ENCODE measurements at places on chromosomes 13 and 19.

DNA sequence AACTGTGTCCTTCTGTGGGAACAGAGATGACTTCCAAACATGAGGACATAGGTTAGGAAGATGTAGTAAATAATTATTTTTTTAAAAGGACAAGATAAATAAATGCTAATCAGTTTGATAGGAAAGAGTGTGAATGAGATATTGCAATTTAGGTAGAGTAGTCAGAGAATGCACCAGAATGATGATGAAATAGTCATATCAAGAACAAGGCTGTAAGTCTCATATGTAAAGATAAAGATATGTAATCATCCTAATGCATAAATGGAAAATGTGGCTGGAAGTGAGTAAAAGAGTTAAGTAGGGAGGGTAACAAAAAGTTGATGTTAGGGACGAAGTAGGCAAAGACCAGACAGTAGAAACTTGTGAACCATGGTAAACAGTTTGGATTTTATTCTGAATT is 1041.7 kb upstream of the MIR17HG start:
- DNase-seq, result no peak

- no peak for DNase-seq
Observed at GRCh38 chr13:76414320-76414719, 471.9 kb downstream of the KCTD12 start.

- DNase-seq, result no peak
Observed at GRCh38 chr13:26503826-26504594, 53.5 kb upstream of the WASF3 start.

- peak; percentile 50 for DNase-seq
Observed at GRCh38 chr19:3459089-3459881, 21.0 kb downstream of the SMIM24 start.

GRCh38 chr13:111347438-111347837 is 27.0 kb downstream of the TEX29 start:
- peak; percentile 6 for DNase-seq

DNA sequence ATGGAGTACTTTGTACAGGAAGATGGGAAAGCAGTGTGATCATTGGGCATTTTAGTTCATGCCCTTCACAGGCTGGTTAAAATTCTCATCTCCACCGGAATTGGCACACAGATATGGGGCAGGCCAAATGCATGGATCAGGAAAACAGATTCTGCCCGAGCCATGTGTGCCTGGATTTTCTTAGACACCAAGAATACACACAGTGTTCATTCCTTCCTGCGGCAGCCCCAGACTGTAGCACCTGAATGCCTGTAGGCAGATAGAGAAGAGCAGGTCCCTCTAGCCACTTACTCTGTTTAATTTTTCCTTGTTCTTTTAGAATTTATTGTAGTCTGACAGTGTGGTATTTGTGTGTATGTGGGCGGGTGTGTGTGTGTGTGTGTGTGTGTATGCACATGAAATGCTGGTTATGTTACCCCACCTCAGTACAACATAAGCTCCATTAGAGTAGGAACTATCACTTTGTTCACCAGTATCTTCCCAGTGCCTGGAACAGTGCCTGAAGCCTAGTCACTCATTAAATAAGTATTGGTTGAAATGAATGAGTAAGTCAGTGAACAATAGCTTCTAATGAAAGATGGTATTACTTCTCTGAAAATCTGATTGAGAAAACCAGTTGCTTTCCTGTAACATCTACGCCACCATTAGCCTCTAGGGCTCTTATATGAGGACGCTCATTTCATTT is 41.7 kb downstream of the FRY start:
- no peak for DNase-seq

GRCh38 chr13:62246581-62246980 is 830.9 kb upstream of the PCDH20 start:
- DNase-seq, result no peak

DNA sequence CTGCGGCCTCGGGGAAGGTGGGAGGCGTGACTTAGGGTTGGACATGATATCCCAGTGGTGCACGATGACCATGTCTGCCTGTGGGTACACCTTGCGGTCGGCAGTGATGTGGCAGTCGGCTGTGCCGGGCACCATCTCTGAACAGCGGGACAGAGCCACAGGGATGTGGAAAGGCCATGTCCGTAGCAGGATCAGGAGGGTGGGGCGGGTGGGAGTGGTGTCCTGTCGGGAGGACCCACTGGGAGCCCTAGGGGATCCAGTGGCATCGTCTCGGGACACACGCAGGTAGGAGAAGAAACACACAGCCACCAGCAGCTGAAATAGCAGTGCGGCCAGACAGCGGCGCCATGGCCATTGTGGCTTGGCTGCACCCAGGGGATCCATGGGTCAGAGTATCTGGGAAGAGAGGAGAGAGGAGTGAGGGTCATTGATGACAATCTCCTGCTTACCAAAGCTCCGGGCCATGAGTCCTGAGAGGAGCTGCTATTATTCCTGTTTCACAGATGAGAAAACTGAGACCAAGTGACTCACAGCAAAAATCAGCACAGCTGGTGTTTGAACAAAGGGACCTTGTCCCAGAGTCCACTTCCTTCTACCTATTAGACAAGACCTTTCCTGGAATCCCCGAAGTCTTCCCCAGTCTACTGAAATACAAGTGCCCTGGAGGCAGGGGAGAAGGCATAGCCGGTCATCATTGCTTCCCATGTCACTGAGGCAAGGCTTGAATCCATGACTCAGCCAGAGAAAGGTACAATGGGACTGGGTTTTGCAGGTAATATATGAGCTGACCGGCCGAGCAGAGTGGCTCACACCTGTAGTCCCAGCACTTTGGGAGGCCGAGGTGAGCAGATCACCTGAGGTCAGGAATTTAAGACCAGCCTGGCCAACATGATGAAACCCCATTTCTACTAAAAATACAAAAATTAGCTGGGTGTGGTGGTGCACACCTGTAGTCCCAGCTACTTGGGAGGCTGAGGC is 5.2 kb upstream of the FUT6 start:
- DNase-seq, result no peak

GRCh38 chr19:17841810-17842662 is 5.7 kb downstream of the JAK3 start:
- DNase-seq, result peak; percentile 85

DNA sequence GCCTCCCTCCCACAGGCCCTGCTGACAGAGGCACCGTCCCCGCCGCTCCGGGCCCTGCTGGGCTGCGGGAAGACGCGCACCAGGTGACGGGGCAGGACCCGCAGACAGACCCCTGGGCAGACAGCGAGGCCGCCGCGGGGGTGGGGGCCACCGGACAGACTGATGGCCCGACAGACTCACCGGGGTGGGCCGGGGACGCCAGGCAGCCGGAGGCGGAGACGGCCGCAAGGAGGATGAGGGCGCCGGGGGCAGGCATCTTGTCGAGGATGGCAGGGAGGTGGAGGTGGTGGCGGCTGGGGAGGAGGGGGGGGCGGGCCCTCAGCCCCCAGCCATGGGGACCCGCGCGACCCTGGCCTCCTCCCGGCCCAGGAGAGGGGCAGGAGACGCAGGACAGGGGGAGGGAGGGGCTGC is 309 bp downstream of the LMTK3 start:
- DNase-seq, result no peak

DNA sequence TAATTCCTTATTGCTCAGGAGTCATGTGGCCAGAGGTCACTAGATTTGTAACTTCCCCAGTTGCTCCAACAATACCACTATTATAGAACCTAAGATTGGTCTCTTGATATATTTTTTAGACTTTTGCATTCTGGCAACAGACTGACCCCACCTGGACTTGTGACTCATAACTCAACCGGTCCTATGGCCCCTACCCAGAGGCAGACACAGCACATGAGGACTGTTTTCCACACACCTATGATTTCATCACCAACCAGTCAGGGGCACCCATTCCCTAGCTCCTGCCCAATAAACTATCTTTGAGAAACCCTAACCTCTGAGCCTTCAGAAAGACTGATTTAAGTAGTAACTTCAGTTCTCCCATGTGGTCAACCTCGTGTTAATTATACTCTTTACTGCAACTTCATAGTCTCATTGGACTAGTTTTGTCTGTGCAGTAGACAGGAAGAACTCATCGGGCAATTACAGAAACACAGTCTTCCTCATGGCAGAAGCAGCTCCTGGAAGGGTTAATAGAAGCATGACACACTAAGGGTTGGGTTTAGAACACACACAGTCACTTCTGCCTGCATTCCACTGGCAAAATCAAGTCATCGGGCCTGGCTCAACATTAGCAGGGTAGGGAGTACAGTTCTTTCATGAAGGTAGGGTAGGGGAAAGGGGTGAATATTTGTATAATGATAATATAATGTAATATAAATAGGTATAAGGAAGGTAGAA is 251.8 kb downstream of the UQCRFS1 start:
- peak; percentile 86 for DNase-seq

GRCh38 chr13:21020176-21020575 is 41.2 kb downstream of the LATS2 start:
- no peak for DNase-seq

- DNase-seq, result no peak
Observed at GRCh38 chr13:54709546-54709945, 1680.9 kb downstream of the OLFM4 start.

Data from ELR (cell line).